ENCODE measurements at places on chromosomes 6 and 20.

DNA sequence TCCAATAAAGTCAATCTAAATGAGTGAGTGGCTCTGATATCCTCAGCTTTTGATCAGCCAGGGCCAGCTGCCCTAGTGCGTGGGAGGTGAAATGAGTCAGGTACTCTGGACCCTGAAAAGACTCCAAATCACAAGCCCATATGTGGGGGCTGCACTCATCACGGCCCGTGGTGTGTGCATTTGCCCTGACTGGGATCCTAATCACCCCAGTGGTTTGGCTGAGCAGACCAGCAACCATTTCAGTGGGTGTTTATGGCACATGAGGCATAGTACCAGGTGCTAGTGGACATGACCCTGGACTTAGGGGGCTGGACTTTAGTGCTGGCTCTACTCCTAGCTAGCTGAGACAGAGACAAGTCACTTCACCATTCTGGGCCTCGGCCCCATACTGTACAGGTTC is 39.4 kb downstream of the SCML4 start:
- DNase-seq: no peak

- no peak for DNase-seq
Measured at GRCh38 chr20:50409495-50409894, 100.7 kb upstream of the PTPN1 start.

GRCh38 chr20:50969435-50969834 is 10.8 kb downstream of the MOCS3 start:
- DNase-seq: no peak

GRCh38 chr6:25883991-25884390 is 9.9 kb upstream of the SLC17A3 start:
- no peak for DNase-seq

DNA sequence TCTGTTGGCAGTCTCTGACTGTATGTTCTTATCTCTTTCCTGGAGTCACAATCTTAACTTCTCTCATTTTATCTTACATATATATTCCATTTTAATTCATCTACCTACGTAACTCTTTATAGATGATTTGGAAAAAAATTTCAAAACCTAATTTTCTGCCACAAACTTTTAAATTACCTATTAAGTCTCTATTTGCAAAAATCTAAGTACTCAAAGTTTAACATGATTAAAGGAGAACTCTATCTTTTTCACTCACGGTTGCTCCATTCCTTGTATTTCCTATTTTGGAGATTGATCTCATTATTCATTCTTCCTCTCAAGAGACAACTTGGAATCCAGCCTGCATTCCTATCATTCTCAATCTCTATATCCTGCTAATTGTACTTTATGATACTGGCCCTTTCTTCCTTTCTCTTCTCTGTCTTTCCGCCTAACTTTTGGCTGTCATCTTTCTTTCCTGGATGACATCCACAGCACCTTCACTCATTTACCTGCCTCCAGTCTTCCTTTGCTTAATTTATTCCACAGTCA is 1071.1 kb upstream of the CITED2 start:
- DNase-seq: no peak

DNA sequence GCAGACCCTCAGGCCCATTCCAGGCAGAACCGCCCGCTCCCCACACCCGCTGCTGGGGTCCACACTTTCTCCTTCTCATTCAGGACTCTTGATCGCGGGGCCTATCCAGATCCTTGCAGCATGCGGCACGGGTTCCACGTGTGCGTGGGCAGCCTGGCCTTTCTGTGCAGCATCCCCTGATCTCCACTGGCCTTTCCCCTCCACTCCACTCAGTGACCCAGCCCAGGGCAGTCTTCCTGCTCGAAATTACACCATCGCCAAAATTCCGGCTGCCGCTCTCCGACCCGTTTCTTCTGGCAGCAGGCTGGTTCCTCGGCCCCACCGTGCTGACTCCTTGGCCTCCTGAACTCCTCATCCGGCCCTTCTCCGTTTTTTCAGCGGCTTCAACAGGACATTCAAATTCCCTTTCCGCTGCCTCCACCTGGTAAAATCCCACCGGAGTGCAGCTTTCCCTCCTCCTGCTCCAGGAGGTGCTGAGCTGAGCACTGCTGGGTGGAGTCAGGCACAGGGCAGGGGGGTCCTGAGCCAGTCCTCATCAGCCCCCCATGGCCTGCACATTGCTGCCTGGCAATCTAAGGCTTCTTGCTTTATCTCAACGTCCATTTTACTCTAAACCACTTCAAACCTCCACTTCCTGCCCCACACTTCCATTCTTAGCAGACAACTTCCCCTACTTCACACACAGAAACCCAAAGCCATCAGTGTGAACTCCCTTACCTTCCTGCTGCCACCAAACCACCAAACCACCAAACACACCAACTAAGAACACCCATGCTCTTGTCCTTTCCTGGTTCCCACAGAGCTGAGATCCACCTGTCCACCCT is 9.0 kb downstream of the SFT2D1 start:
- DNase-seq: no peak

DNA sequence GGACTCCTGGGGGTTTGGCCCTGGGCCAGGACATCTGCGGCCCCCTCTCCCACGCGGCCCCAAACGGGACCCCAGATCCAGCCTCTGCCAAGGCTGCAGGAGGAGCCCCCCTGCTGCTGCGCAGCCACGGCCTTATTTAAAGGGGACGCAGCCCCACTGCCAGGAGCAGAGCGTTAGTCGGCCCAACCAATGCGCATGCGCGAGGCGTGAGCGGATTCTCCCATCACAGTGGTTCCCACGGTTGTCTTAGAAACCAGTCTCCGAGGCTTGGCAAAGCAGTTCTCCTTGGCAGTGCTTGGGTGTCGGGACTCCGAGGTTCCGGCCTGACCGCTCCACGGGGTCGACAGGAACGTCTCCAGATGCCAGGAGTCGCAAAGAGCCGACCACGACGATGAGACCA is 288.3 kb upstream of the ZNF337 start:
- DNase-seq: peak; percentile 66

GRCh38 chr6:134021396-134022122 is 30.9 kb downstream of the SLC2A12 start:
- DNase-seq: no peak

GRCh38 chr6:55069132-55069781 is 105.1 kb upstream of the HCRTR2 start:
- no peak for DNase-seq

DNA sequence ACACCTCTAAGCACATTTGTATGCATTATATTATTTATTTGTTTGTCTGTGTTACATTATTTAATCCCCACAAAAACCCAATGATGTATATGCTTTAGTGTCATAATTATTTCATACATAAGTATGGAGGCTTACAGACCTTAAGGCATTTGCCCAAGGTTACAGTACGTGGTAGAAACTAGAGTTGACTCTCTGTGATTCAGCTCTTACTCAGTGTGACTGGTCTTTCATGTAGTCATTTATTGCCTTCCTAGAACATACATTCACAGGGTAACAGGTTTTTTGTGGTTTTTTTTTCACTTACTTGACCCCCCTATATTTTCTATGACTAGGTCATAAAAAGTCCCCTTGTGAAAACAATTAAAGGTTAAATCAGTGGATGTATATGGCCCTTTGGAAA is 566.8 kb downstream of the TFAP2A start:
- DNase-seq: no peak

DNA sequence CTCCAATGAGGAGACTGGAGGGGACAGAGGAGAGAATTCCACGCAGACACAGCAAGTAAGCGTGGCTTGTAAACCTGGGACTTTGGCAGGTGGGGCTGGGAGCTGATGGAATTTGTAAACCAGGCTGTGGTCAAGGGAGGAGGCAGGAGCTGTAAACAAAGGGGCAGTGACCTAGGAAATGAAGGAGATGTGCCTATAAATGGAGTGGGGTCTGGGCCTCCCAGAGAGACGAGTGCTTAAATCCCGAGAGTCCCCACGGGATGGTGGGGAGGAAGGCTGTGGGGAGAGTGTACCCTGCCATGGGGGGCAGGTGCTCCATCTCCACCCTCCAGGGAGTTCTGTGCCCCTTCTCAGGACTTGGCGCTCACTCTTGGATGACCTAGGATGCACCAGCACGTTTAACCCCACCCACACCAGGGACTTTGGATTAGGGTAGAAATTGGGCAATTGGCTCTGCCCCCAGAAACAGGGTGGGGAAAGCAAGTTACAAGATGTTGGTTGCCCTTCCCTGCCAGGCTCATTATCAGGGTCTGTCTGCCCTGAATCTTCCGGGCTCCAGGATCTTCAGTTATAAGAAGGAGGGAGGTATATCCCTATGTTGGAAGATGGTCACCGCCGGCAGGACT is 4.0 kb upstream of the DHX16 start:
- DNase-seq: no peak

DNA sequence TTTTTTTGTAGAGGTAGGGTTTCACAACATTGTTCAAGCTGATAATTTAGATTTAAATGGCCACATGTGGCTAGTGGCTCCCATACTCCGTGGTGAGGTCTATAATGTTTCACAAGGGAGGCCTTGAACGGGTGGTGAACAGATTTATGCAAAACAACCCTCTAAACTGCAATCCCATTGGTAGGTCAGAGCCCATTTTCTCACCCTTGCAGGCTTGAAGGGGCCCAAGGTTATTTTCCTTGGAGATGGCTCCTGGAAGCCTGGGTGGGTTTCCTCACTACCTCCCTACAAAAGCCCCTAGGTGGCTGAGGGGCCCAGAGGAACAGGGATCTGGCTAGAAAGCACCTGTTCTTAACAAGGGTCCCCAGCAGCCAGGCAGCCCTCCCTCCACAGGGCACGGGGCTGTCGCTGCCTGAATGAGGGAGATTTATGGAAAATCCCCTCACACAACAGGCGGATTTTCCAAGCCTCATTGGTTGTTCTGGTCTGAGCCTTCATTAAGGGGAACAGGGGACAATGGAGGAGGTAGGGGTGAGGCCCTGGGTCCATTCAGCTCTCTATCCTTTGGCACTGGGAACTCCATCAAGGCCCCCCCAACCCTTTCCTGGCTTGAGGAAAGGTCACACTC is 64.6 kb downstream of the VEGFA start:
- no peak for DNase-seq

DNA sequence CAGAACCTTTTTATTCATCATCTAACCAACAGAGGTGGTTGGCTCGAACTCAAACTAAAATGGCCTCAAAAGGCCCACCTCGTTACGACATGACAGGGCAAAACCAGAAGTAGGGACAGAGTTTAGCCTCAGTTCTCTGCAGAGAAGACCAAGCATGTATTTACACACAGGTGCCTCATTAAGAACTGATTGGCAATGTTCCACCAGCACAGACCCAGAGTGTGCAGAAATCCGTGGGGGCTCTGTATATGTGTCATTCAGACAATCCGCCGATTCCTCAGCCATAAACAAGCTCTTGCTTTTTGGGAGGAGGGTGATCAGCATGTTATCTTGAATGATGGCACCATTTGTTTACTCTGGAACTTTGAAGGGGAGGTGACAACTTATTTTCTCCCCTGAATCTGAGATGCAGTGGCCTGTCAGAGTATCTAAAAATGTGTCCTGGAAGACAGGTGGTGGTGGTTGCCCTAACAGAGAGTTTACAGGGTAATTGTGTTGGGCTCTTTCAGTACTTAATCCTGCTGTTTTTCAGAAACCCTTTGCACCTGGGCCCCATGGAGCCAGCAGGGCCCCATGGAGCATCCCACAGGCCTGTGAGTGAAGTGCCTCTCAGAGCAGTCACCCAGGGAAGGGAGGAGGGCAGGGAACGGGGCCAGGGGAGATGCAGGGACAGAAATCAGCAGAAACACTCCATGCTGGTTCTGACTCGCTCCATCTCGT is 29.1 kb upstream of the C20orf203 start:
- DNase-seq: no peak

DNA sequence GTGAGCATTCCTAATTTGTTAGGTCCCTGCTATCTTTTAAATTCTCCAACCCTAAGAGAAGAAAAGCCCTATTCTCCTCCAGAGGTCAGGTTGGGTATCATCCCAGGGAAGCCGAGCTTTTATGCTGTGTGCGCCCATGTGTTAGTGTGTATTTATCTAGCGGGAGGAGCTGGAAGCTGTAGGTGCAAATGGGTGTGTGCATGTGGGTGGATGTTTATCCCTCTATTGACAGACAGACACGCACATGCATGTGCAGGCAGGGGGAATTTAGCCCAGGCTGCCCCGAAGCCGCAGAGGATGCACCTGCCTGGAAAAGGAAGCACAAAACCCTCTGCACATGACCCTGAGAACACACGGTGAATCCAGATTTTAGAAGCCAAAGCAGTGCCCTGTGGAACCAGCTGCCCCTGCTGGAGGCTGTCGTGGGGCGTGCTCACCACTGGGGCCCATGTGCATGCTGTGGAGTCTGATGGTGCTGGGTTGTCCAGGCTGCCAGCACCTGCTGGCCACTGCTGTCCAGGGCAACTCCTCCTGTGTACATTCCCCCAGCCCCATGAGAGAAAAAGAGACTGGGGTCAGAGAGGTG is 397.5 kb downstream of the TAF4 start:
- no peak for DNase-seq

DNA sequence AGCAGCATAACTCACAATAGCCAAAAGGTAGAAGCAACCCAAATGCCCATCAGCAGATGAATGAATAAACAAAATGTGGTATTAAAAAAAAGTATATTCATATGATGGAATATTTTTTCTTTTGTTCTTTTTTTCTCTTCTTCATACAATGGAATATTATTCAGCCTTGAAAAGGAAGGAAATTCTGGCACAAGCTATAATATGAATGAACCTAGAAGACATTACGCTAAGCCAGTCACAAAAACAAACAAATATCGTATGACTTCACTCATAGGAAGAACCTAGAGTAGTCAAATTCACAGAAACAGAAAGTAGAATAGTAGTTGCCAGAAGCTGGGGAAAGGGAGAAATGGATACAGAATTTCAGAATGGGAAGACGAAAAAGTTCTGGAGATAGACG is 63.7 kb downstream of the RBL1 start:
- no peak for DNase-seq

DNA sequence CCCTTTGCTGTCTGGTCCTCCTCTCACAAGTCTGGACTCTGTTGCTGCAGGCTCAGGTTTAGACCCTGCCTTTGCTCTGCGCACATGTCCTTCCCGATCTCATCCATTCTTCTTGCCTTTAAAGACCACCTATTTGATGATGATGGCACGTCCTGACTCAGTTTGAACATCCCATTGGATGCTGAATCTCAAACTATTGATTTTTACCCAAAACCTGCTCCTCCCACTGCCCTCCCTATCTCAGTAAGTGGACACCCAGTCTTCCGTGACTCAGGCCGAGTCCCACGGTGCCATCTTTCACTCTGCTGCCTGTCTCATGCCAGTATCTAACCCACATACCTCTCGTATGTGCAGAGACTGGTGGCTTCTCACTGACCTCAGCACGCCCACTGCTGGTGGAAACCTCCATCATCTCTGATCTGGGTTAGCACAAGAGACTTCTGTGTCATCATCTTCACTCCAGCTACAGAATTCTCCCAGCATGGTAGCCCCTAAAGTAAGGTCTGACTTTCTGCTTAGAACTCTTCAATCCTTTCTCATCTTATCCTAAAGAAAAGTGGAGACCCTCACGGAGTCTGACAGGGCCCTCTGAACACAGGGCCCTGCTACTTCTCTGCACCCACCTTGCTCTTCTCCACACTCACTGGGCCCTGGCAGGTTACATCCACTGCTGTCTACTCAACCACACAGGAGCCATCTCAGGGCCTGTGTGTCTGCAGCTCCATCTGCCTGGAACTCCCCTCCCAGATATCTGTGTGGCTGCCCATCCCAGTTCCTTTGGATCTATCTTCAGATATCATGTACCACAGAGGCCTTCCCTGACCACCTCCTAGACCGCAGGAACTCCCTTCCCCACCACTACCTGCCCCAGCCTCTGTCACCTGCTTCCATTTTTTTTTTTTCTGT is 387.1 kb upstream of the AGPAT4 start:
- DNase-seq: no peak
